ENCODE measurements at places on chromosomes 16 and 17. TPM values are rescaled to one million over a fixed set of nuclear protein-coding genes. Genes with fewer than 3 reads are reported as not detected.

GRCh38 chr17:80393241-80393890 is 21.6 kb upstream of the ENDOV start:
- no peak overlapping the region for H3K4me3 ChIP-seq
- no peaks in the 10 kb centered on the region for H3K27me3 ChIP-seq
- H3K4me1 ChIP-seq = no peaks in the 10 kb centered on the region
- H3K36me3 ChIP-seq = peaks cover 41% of the 10 kb centered on the region
- no peak for DNase-seq

GRCh38 chr17:41176744-41177387 is 1.2 kb downstream of the KRTAP4-2 start:
- no peak overlapping the region for H3K27ac ChIP-seq
- no peak for DNase-seq
- no peaks in the 10 kb centered on the region for H3K4me1 ChIP-seq
- H3K27me3 ChIP-seq = no peaks in the 10 kb centered on the region
- H3K4me3 ChIP-seq = no peak overlapping the region
- H3K36me3 ChIP-seq = no peaks in the 10 kb centered on the region

DNA sequence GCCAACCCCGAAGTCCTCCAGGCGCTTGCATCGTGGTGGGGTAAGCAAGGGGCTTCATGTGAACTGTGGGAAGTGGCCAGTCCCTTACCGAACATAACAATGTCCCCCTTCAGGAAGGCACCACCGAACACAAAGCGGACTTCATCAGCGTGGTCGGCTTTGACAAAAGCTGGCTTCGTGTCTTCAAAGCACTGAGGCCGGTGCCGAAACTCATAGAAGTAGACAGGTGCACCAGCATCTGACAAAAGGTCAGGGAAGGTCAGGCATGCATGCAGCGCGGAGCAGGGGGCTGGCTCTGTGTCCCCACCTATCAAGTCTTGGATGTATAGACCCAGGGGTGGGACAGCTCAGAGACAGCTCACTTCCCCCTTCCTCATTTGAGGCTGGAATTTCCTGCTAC is 16.6 kb upstream of the CES1 start:
- no peak overlapping the region for H3K27ac ChIP-seq
- H3K36me3 ChIP-seq = no peaks in the 10 kb centered on the region
- no peaks in the 10 kb centered on the region for H3K27me3 ChIP-seq
- DNase-seq = no peak
- no peaks in the 10 kb centered on the region for H3K4me1 ChIP-seq
- no peak overlapping the region for H3K4me3 ChIP-seq

DNA sequence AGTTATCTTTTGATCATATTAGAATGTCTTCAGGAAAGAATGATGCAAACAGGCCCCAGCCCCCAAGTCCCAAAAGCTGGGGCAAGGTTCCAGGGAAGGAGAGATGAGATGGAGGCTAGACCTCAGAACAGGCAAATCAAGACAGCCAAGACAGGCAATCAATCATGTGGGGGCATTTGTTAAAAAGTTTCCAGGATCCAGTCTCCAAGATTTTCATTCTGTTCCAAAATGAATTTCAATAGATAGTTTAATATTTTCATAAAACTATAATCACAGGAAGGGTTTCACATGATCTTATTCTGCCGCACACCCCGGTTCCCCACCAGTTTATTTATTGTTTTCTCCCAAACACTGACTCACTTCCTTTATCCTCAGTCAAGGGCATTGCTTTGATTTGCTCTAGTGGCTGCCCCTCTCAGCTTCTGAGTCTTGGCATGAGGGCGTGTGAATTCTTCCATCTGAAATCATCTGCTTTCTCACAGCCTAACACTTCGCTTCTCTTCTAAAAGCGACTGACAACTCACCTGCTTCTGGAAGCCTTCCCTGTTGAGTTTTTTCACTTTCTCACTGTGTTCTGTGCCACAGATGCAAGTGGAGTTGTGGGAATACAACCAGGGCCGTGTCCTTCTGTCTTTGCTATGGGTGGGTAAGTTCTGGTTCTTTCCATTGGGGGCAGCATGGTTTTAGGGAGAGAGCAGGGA is 12.2 kb upstream of the TERF2 start:
- H3K36me3 ChIP-seq = no peaks in the 10 kb centered on the region
- H3K27me3 ChIP-seq = no peaks in the 10 kb centered on the region
- no peak overlapping the region for H3K27ac ChIP-seq
- H3K4me3 ChIP-seq = no peak overlapping the region
- peaks cover 3% of the 10 kb centered on the region for H3K4me1 ChIP-seq

DNA sequence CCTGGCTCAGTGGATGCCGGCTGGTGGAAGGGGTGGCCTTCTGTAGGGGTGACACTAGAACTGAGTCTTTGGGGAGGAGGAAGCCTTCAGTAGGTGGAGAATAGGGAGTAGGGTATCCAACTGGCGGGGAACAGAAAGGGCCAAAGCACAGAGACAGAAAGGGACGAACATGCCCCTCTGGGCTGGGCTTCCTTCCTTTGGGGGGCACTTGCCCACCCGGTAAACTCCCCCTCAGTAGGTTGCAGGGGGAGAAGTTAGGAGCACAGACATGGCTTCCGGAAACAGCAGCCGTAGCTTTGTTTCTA is 774 bp downstream of the ENGASE start:
- peaks cover 8% of the 10 kb centered on the region for H3K4me1 ChIP-seq
- peak overlapping the region; percentile 74 for H3K27ac ChIP-seq
- no peaks in the 10 kb centered on the region for H3K27me3 ChIP-seq
- no peaks in the 10 kb centered on the region for H3K36me3 ChIP-seq

GRCh38 chr17:50412188-50412732 is 13.8 kb upstream of the ACSF2 start:
- H3K4me3 ChIP-seq = no peak overlapping the region
- H3K4me1 ChIP-seq = no peaks in the 10 kb centered on the region
- no peak for DNase-seq
- H3K36me3 ChIP-seq = no peaks in the 10 kb centered on the region
- no peak overlapping the region for H3K27ac ChIP-seq

- H3K27me3 ChIP-seq = no peaks in the 10 kb centered on the region
- no peak overlapping the region for H3K27ac ChIP-seq
- peaks cover 10% of the 10 kb centered on the region for H3K4me1 ChIP-seq
- no peaks in the 10 kb centered on the region for H3K36me3 ChIP-seq
- no peak for DNase-seq
Measured at GRCh38 chr16:90046971-90047713, 27.9 kb upstream of the DBNDD1 start.

- no peak overlapping the region for H3K27ac ChIP-seq
- no peak overlapping the region for H3K4me3 ChIP-seq
- no peaks in the 10 kb centered on the region for H3K27me3 ChIP-seq
- no peaks in the 10 kb centered on the region for H3K4me1 ChIP-seq
Measured at GRCh38 chr17:27914382-27914781, 21.2 kb upstream of the LYRM9 start.

GRCh38 chr17:31722251-31723056 is 136.6 kb downstream of the COPRS start:
- H3K27ac ChIP-seq = no peak overlapping the region
- no peaks in the 10 kb centered on the region for H3K36me3 ChIP-seq
- no peaks in the 10 kb centered on the region for H3K4me1 ChIP-seq
- DNase-seq = no peak
- no peak overlapping the region for H3K4me3 ChIP-seq

DNA sequence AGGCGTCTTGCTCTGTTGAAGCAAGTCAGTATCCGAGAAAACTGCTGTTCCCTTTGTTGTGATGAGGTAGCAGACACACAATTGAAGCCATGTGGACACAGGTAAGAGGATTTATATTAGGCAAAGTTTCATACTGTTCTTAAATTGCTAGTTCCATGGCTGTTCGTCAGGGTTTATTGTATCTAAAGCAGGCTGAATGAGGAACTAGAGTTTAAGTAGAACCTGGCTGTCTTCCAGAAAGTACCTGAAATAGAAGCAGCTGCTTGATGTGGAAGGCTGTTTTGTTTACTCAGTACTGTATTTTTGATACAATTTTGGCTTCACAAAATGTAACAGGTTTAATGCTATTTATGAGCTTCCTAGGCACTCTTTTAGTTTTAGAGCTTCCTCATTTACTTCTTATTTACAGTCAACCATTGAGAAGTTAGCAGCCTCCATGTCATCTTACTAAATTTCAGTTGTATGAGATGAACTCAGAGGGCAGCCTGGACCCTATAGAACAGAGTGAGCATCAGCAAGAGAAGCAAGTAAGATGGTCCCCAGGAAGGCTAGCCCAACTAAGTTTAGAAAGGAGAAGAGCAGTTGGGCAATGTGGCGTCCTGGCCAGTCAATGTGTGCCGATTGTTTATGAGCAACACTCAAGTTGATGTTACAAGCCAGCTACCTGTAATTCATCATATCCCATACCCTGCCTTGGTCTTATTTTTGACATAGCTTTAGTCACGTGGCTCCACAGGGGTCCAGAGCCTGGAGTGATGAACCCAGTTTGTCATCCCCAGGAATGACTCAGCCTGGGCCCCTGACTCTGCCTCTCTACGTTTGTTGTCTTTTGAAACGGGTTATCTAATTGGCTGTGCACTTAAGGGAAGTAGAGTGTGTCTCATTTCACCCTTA is 9.7 kb upstream of the ARL2BP start:
- H3K27me3 ChIP-seq = no peaks in the 10 kb centered on the region
- no peak overlapping the region for H3K4me3 ChIP-seq

GRCh38 chr17:1829216-1829591 is 498 bp downstream of the SMYD4 start:
- peak overlapping the region; percentile 86 for H3K27ac ChIP-seq
- H3K27me3 ChIP-seq = no peaks in the 10 kb centered on the region
- H3K4me1 ChIP-seq = peaks cover 22% of the 10 kb centered on the region
- H3K4me3 ChIP-seq = peak overlapping the region; percentile 82
- H3K36me3 ChIP-seq = no peaks in the 10 kb centered on the region

DNA sequence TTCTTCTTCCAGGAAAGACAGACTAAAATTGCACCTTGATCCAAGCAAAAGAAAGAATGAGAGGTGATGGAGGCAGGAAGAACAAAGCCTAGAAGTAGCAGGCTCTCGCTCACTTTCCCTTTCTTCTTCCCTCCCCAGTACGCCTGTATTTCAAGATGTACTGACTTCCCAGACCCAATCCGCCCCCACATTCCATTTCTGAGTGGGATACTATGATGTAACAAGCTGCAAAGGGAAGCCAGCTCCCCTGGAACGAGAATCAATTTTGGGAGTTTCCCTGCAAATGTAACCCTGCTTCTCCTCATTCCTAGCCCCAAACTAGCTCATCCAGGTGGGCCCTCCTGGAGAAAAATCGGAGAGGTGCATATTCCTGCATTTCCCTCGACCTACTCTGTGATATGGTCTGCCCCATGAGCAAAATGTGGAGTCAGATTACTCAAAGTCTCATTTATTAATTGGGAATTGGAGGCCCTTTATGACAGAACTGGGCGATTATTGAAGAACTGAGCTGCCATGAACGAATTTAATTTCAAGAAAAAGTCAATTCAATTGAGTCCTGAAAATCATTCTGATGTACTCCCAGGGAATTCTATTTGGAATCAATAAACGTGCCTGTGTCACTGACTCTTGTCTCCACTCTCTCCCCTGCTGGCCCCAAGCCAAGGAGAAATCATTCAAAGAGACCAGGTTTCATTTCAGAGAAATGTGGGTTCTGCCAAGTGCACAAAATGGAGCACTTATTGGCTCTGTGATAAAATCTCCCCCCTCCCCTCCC is 398.9 kb downstream of the SHISA9 start:
- DNase-seq = no peak
- H3K4me3 ChIP-seq = no peak overlapping the region
- no peak overlapping the region for H3K27ac ChIP-seq
- no peaks in the 10 kb centered on the region for H3K36me3 ChIP-seq
- no peaks in the 10 kb centered on the region for H3K27me3 ChIP-seq

GRCh38 chr17:34626121-34626681 is 46.8 kb downstream of the TMEM132E start:
- H3K27ac ChIP-seq = no peak overlapping the region
- H3K4me1 ChIP-seq = no peaks in the 10 kb centered on the region
- peaks cover 9% of the 10 kb centered on the region for H3K27me3 ChIP-seq
- H3K36me3 ChIP-seq = no peaks in the 10 kb centered on the region

GRCh38 chr17:41521574-41522261 is 3.0 kb upstream of the KRT15 start:
- no peaks in the 10 kb centered on the region for H3K27me3 ChIP-seq
- DNase-seq = no peak
- H3K4me1 ChIP-seq = no peaks in the 10 kb centered on the region
- H3K4me3 ChIP-seq = no peak overlapping the region
- H3K27ac ChIP-seq = no peak overlapping the region

DNA sequence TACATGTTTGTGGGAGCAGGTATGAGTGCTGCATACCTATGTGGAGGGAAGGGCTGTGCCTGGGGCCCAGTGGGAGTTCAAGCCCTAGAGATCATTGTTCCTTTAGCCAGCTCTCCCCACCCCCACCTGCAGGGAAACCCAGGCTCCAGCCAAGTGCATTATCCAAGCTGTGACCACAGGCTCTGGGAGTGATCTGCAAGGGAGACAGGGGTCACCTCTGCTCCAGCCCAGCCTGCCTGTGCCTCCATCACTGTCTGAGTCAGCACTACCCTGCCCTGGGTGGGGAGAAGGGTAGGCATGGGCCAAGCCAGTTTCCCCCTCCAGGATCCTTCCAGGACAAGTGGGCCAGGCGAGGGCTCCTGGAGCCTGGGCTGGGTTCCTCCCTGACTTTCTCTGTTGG is 32.1 kb upstream of the SBK1 start:
- no peak overlapping the region for H3K4me3 ChIP-seq
- H3K36me3 ChIP-seq = no peaks in the 10 kb centered on the region
- H3K27me3 ChIP-seq = no peaks in the 10 kb centered on the region
- H3K4me1 ChIP-seq = peaks cover 9% of the 10 kb centered on the region

GRCh38 chr16:87470332-87470731 is 22.5 kb downstream of the ZCCHC14 start:
- H3K27me3 ChIP-seq = no peaks in the 10 kb centered on the region
- no peak overlapping the region for H3K27ac ChIP-seq
- H3K4me3 ChIP-seq = no peak overlapping the region
- H3K4me1 ChIP-seq = peaks cover 3% of the 10 kb centered on the region

GRCh38 chr16:53998024-53998810 is 288.4 kb downstream of the IRX3 start:
- H3K4me3 ChIP-seq = no peak overlapping the region
- DNase-seq = no peak
- no peak overlapping the region for H3K27ac ChIP-seq
- H3K27me3 ChIP-seq = no peaks in the 10 kb centered on the region
- H3K4me1 ChIP-seq = no peaks in the 10 kb centered on the region
- no peaks in the 10 kb centered on the region for H3K36me3 ChIP-seq

ITGAX gene
- 4.1 TPM for total RNA-seq

PKMYT1 gene
- total RNA-seq = not detected

LRRC75A gene
- 3.3 TPM for total RNA-seq

ADAMTS18 gene
- not detected for total RNA-seq

C16orf74 gene
- 0.99 TPM for total RNA-seq

TBC1D3K gene
- total RNA-seq = not detected

SLC7A6OS gene
- 31.4 TPM for total RNA-seq
